Large intestine (tissue), 12 donors: ENCODE measurements at places on chromosomes 2 and 18. TPM values are rescaled to one million over a fixed set of nuclear protein-coding genes. Genes with fewer than 3 reads are reported as not detected.

TM4SF20 gene
- 171 TPM for polyA plus RNA-seq

ACVR2A gene
- polyA plus RNA-seq = 20.4 TPM

DSG4 gene
- polyA plus RNA-seq = 0.04 TPM

FBLN7 gene
- 1.7 TPM for polyA plus RNA-seq

RTTN gene
- polyA plus RNA-seq = 8.6 TPM

AQP4 gene
- 0.57 TPM for polyA plus RNA-seq

ITGAV gene
- 46.4 TPM for polyA plus RNA-seq

MC4R gene
- 0.27 TPM for polyA plus RNA-seq

PRSS56 gene
- not detected for polyA plus RNA-seq

- no peak for DNase-seq
Measured at GRCh38 chr2:238043851-238044250, 16.9 kb upstream of the SCLY start.

- DNase-seq = no peak
Measured at GRCh38 chr18:7941533-7941932, 374.4 kb downstream of the PTPRM start.

DNA sequence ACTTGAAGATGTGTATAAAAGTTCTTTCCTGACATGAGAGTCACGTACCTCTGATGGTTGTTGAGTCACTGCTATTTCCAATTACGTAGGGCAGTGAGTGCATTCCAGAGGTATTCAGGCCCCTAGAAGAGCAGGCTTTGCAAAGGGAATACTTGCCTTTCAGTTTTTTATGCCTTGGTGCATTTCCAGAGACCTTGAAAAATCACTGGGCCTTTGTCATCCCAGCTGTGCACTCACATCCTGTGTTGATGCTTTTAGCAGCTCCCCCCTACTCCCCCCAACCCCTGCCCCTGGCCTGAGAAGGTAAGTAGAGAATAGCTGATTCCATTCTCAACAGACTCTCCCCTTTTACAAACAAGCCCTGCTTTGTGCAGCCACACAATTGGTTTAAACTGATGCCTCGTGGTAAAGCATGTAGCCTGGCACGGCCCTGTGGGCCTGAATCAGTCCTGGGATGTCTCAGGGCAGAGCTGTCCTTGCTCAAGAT lies 174.2 kb downstream of the PRPF40A start:
- peak; percentile 50 for DNase-seq

GRCh38 chr2:197130318-197130717 lies 180.3 kb downstream of the ANKRD44 start:
- DNase-seq = no peak

GRCh38 chr2:168454737-168455644 lies 1.1 kb upstream of the CERS6 start:
- peak; percentile 45 for DNase-seq

DNA sequence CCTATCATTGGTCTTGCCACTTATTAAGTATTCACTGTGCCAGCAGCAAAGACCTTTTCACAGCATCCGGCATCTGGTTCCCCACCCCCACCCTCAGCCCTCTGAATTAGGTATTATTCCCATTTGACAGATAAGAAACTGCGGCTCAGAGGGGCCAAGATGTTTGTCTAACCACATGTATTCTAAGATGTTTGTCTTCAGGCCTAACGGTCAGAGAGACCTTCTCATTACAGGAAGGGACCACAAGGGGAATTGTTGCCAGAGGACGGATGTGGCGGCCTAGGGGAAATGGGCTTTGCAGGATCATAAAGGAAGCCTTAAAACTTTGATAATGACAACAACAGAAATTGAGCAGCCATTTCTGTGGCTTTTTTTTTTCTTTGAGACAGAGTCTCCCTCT lies 16.6 kb downstream of the NPPC start:
- no peak for DNase-seq

DNA sequence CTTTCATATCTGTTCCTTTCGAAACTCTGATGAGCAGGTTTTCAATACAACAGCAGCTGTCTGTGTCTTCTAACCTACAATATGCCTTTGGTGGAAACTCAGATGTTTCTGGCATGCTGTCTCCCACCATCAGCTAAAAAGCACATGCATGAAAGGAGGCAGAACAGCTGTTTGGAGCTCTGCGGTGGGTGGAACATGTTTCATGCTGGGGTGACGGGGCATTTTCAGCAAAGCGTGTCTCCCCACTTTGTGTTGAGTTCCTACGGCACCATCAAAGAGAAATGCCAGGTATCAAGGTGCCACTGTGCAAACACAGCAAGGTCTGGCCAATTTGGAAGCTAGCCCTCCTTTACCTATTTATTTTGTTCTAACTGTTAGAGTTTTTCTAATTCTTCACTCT lies 290.1 kb downstream of the CLIP4 start:
- DNase-seq = no peak

- DNase-seq = no peak
Measured at GRCh38 chr2:20451341-20451740, 4.5 kb downstream of the RHOB start.

DNA sequence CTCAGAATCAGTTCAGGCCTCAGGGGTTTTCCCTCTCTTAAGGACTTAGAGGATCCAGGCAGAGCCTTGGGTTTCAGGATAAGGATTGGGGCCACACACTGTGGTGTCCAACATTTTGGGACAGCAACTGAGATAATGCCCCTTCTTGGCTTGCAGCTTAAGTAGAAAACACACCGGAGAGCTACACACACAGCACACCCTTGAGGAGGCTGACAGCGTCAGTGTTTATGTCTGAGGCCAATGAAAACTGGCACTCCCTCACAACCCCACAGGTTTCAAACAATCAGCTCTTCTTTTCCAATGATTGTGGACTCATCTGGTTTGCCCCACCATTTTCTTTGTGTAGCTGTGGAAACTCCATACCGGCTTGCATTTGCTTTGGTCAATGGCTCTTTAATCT lies 257.7 kb downstream of the CDCA7 start:
- no peak for DNase-seq

DNA sequence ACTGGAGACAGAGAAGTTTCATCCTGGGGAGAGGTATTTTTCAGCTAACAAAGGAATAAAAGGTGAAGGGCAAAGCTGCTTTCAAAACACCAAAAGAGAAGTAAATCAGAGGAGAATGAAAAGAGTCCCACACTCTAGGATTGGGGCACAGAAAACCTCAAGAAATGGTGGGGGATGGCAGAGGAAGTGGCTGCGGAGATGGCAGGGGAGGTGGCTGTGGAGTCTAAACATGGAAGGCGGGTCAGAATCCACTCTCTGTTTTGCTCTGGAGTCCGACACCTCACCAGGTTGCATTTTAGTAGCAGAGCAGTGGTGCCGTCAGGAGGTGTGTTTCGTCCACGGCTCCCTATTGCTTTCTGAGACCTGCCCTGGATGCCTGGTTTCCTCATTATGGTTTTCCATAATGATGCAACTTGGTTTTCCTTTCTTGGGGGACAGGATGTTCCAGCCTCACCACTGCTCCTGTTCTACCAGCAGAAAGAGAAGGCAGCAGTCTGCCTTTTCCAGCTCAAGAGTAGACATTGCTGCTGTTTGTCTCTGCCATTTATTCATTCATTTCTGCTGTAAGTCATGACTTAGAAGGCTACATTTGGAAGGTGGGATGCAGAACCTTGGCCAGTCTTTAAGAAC lies 188.7 kb downstream of the ANKRD44 start:
- DNase-seq = no peak

- DNase-seq = no peak
Measured at GRCh38 chr18:49926106-49926745, 112.9 kb upstream of the ACAA2 start.

DNA sequence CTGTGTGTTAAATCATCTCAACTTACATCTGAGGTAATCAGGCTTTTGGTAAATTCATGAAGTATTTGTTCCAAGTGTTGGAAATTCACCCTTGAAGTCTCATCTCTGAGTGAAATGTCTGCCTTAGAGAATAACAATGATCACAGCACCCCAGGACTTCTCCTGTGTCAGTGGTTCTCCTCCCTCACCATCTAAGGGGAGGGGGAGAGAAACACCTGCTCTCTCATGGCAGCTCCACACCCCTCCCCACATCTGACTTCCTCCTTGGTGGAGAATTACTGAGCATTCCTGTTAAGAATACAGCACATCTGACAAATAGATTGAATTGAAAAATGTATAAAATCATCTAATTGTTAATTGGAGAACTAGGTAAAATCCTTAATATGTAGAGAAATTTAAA lies 532.1 kb downstream of the RNF144A start:
- no peak for DNase-seq

DNA sequence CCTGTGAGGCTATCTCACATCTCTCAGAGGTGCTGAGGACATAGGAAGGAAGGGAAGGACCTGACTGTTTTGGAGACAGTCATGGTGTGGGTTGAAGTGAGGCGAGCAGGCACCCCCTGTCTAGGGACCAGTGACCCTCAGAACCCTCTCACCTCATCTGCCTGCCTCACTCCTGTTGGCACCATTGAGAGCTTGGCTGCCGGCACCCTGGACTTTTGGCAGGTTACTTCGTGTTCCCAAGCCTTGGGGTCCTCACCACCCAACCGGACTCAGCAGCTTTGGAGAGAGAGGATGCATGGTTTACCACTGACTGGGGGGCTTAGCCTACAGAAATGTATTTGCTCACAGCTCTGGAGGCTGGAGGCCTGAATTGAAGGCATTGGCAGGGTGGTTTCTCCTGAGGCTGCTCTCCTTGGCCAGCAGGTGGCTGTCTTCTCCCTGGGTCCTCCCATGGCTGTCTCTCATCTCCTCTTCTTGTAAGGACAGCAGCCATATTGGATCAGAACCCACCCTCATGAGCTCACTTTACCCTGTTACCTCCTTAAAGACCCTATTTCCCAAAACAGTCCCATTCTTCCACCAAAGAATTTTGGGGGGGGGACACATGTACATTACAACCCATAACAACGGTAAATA lies 142.0 kb downstream of the TSN start:
- no peak for DNase-seq

GRCh38 chr2:37637985-37638384 lies 33.5 kb downstream of the CDC42EP3 start:
- no peak for DNase-seq

DNA sequence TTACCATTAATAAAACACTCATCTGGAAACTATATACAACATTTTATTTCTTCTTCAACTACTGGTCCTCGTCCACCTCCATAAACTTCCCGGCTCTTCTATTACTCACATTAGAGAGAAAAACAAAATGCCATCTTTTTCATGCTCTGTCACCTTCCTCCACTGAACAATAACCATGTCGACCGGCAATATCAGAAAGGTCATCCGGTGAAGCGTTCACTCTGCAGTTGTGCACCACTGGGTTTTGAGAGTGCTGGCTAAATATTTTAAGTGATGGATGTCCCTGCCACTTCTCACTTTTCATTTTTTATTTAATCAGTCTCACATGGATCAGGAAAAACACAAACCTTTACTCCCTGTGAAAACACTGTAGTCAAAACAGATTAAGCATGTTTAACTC lies 48.2 kb downstream of the SPP2 start:
- DNase-seq = no peak

GRCh38 chr18:37565101-37565976 lies at the start of gene CELF4:
Gene CELF4 (minus strand): TSS chr18:37565798.
- no peak for DNase-seq

- DNase-seq = peak; percentile 54
Measured at GRCh38 chr18:74498712-74499627, 2.8 kb downstream of the CNDP2 start.
